ENCODE measurements at places on chromosomes 11 and 22.

- no peak for DNase-seq
Observed at GRCh38 chr11:42021911-42022310, 562.5 kb upstream of the LRRC4C start.

GRCh38 chr11:9385327-9385899 lies 961 bp downstream of the IPO7 start:
- no peak for DNase-seq

DNA sequence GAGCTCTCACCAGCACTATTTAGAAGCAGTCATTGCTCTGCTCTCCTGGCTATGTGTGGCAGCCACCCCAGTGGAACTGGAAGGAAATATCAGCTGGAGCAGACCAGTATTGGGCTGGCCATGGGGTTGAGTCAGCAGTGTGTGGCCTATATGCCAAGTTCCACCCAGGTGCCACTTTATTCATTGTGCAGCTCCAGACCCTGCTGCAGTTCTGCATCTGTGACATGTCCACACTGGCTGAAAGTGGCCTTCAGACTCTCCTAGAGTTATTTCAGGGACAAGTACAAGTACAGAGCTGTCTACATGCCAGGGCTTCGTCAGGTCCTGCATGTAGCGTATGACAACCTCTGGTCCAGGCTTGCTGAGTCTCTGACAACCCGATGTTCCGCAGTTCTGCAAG lies 55.2 kb downstream of the CABIN1 start:
- no peak for DNase-seq

GRCh38 chr11:35046681-35047080 lies 92.3 kb upstream of the CD44 start:
- DNase-seq: no peak

DNA sequence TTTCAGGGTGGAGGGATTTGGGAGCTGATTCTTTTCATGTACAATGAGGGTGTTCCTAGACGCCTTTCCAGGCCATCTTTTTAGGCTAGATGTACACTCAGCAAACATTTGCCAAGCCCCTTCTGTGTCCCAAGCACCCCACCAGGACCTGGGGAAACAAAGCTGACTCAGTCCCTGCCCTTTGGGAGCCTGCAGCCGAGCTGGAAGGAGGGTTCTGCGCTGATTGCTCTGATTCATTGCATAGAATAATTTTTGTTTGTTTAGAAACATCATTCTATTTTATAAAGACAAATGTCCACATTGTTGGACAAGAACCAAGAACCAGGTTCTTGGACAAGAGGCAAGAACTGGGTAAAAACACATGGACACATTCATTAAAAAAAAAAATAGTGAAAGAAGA lies 16.7 kb downstream of the TP53AIP1 start:
- DNase-seq: no peak

Data from fibroblast of villous mesenchyme (primary cell).